ENCODE measurements at places on chromosomes 5 and 9. TPM values are rescaled to one million over a fixed set of nuclear protein-coding genes. Genes with fewer than 3 reads are reported as not detected.

COL23A1 gene
- 7.6 TPM for total RNA-seq

ENTPD2 gene
- not detected for total RNA-seq

MARCOL gene
- total RNA-seq, result not detected

C9orf50 gene
- total RNA-seq, result not detected
